ENCODE measurements at places on chromosomes 3 and 15.

- no peak for DNase-seq
Observed at GRCh38 chr3:23439080-23439479, 236.0 kb downstream of the UBE2E2 start.

GRCh38 chr15:49238342-49238741 is 68.3 kb downstream of the GALK2 start:
- no peak for DNase-seq

DNA sequence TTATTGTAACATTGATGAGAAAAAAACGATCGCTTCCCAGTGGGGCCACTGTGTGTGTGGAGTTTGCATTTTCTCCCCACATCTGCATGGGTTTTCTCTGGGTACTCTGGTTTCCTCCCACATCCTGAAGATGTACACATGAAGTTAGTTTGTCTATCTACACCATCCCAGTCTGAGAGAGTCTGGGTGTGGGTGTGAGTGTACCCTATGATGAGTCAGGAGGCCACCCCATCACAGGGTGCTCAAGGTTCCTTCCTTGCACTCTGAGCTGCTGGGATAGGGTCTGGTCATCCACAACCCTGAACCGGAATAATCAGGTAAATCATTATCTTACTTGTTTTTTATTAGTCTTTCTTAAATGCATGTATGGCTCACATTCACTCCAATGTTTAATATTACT is 457.1 kb downstream of the NTRK3 start:
- DNase-seq, result no peak

DNA sequence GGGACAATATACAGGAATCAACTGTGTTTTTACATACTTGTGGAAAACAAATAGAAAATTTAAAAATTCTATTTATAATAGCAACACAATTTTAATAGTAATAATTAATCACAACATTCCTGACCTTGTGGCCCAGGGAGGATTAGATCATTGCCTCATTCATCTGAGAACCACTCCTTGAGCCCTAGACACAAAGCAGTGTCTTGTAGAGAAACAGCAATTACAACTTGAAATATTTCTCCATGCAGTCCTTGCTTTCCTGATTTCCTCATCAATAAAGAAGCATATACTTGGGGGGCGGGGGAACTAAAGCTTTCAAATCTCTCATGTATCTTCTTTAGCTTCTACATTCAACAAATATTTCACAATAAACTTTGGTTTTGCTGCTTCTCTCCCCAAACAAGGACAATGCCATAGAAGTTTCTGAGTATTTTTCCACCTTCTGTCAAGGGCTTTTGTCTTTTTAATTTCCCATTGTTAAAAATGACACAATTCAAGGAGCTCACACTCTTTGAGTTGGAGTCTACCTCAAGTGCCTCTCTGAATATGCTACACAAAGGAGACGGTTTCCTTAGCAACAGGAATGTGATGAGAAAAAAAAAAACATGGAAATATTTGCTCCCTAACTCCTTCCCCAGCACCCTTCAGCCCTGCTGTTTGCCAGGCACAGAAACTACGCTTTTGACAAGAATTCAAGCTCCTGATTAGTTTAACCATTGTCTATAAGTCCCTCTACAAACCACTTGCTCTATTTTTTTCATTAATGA is 118.8 kb downstream of the ARPP21 start:
- DNase-seq, result no peak

DNA sequence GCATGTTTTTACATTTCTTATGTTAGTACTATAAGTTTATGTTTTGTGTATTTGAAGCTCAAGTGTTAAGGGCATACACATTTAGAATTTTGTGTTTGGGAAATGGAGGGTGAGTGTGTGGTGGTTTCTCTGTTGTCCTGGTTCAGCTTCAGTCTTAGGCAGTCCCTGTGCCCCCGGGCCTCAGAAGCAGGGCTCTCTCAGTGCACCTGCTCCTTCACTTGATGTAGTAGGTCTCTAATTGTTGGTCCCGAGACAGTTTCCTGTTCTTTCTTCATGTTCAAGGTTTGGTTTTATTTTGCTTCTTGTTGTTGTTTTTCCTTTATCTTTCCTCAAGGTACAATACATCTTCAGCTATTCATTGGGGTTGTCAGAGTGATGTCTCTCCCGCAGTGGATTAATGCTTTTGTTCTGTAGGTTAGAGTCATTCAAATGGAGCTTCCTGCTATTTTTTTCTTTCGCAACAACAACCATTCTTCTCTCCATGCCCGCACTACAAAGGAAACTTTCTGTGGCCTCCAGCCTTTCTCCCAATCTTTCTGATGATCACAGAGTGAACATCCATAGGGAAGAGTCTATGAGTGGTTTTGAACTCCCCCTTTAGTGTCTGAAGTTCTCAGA is 177.8 kb upstream of the GOLGA6L4 start:
- DNase-seq, result no peak

GRCh38 chr3:39192490-39193092 is at the start of gene XIRP1:
Gene XIRP1, minus strand, starts transcription at chr3:39192595. Its CDS starts 3,150 bp downstream, at chr3:39189445.
- DNase-seq, result peak; percentile 53

- DNase-seq, result peak; percentile 95
Observed at GRCh38 chr3:73580343-73580742, 44.4 kb downstream of the PDZRN3 start.

DNA sequence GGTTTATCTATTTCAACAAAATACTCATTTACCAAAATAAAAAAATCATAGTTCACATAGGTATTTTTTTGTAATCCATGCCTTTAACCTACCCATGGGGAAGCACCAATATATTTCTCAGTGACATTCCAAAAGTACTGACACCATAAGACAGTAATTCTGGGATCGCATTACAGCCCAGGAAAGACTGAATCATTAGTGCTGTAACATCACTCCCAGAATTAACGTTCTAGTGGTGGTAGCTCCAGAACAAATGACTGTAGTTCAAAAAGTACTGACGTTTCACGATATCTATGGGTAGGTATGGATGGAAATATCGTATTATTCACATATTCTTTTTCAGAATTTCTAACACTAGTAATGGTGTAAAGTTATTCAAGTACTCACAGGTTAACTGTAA is 54.3 kb upstream of the NEK10 start:
- peak; percentile 74 for DNase-seq

GRCh38 chr3:192917028-192917403 is 640 bp downstream of the MB21D2 start:
- DNase-seq, result peak; percentile 82

Data from fibroblast of skin of back (primary cell).